Activated naive CD8-positive, alpha-beta T cell treated with anti-CD3 and anti-CD28 coated beads, Interleukin-2, amount 50 U/mL, for 24 hours (primary cell): ENCODE measurements at places on chromosomes 6 and 20.

DNA sequence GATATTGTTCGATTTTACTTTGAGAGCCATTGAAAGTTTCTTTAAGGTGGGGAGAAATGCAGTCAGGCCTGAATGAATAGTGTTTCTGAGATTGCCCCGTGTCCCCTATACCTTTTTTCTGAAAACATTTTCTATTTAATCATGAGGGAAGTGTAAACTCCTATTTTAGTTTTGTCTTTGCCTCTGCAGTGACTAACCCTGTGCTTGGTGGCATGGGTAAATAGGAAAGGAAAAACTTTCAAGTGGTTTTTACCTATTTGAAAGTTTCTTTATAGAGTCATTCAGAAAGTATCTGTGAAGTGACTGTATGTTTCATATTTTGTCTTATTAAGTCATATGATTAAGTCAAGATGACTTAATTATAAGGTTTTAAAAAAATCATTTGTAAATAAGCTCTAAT is 14.5 kb downstream of the SNRNP48 start:
- DNase-seq = no peak

DNA sequence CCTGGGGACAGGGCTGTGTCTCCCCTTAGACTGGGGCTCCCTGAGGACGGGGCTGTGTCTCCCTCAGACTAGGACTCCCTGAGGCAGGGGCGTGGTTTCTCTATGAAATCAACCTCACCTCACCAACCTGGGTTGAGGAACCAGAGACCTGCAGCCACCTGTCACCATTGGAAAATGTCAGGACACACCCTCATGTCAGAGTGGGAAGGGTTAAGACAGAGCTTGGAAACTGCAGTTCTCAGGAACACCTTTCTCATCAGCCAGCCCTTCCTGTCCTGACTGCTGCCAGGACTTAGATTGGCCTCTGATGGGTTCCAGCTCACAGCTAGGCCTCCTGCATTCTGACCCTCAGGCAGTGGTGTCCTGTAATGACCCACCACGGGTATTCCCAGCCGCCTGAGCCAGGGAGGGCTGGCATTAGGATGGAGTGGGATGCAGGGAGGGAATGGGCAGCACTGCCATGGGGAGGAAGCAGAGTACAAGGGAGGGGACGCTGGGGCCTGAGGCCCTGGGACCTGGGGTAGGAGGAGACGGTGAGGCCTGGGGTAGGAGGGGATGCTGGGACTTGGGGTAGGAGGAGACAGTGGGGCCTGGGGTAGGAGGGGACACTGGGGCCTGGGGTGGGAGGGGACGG is 76.3 kb downstream of the MRPL14 start:
- no peak for DNase-seq

DNA sequence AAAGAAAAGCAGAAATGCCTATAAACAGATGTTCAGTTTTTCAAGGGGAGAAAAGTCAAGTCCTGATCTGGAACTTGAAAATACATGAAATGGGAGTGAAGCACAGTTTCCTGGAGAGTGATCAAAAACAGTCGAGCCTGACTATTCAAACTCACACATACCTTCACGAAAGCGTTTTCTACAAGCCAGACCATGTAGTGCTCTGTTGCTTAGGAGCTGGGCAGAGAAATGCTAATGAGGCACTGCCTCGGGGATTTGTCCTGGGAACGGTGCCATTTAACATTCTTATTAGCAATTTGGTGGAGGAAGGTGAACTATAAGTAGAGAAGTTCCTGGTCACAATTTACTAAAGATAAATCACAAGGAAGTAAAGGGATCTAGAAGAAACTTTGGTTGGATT is 5.9 kb downstream of the NHSL1 start:
- no peak for DNase-seq

DNA sequence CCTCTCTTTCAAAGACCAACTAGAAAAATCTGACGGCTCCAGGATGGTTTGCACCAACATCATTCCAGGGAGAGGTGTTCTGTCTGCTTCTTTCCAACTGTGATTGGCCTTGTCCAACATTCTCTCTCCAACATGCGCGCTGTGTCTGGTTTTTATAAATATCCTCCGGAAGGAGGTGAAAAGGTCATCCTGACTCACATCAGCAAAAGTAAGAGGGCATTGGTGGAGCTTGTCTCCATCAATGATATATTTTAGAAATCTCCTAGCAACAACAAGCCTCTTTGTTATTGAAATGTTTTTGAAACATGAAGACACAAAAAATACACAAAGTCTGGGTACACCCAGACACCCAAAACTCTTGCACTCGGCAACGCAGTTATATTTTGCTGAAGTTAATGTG is 475.3 kb upstream of the JARID2 start:
- no peak for DNase-seq

- no peak for DNase-seq
These were observed 94.7 kb upstream of the SLC2A12 start for GRCh38 chr6:134147034-134147533.

- peak; percentile 88 for DNase-seq
These were observed at the start of gene TTK for GRCh38 chr6:80004173-80005072. Gene TTK (plus strand): TSS chr6:80004649. CDS start chr6:80005844, 1,195 bp downstream.

- no peak for DNase-seq
These were observed 13.6 kb downstream of the BAK1 start for GRCh38 chr6:33566182-33567084.

- DNase-seq = no peak
These were observed 107.4 kb downstream of the PERP start for GRCh38 chr6:137999815-138000214.

GRCh38 chr6:23282252-23283021 is 713.1 kb downstream of the HDGFL1 start:
- DNase-seq = no peak

DNA sequence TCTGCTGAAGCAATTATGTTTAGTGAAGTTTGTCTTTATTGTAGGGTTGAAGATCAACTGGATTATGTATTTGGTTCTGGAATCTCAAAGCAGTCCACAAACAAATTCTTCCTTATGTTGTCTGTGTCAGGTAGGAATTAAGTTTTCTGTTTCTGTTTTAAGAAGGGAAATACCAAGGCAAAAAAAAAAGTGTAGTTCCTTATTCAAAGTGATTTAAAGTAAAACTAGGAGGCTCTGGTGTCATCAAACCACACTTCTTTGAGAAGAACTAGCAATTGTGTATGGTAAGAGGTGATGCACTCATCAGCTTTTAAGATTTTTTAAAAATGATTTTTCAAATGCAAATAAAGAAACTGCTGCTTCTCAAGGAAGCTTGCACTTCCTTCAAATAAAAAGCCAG is 1.9 kb downstream of the FAM135A start:
- no peak for DNase-seq

DNA sequence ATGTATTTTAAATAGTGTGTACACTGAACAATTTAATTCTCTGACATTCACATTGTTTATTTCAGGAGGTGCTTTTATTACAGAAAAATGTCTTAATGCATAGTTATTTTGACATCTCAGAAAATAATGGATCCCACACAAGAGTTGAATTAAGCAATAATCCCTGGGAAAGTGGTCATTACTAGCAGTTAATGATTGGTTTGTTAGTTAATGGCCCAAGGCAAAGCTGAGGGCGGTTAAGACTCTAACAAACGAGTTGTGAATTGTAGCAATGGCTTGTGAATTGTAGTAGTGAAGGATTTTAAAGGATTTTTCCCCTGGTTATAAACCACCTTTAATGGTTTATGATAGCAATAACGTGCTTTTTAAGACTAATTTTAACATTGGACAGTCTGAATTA is 1316.0 kb upstream of the GJE1 start:
- no peak for DNase-seq

GRCh38 chr6:67775333-67775732 is 859.7 kb upstream of the ADGRB3 start:
- no peak for DNase-seq

DNA sequence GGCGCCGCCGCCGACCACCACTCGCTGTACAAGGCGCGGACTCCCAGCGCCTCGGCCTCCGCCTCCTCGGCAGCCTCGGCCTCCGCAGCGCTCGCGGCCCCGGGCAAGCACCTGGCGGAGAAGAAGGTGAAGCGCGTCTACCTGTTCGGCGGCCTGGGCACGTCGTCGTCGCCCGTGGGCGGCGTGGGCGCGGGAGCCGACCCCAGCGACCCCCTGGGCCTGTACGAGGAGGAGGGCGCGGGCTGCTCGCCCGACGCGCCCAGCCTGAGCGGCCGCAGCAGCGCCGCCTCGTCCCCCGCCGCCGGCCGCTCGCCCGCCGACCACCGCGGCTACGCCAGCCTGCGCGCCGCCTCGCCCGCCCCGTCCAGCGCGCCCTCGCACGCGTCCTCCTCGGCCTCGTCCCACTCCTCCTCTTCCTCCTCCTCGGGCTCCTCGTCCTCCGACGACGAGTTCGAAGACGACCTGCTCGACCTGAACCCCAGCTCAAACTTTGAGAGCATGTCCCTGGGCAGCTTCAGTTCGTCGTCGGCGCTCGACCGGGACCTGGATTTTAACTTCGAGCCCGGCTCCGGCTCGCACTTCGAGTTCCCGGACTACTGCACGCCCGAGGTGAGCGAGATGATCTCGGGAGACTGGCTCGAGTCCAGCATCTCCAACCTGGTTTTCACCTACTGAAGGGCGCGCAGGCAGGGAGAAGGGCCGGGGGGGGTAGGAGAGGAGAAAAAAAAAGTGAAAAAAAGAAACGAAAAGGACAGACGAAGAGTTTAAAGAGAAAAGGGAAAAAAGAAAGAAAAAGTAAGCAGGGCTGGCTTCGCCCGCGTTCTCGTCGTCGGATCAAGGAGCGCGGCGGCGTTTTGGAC is 2.0 kb downstream of the SOX4 start:
- peak; percentile 23 for DNase-seq

GRCh38 chr6:135423649-135424128 is 73.9 kb downstream of the AHI1 start:
- no peak for DNase-seq

DNA sequence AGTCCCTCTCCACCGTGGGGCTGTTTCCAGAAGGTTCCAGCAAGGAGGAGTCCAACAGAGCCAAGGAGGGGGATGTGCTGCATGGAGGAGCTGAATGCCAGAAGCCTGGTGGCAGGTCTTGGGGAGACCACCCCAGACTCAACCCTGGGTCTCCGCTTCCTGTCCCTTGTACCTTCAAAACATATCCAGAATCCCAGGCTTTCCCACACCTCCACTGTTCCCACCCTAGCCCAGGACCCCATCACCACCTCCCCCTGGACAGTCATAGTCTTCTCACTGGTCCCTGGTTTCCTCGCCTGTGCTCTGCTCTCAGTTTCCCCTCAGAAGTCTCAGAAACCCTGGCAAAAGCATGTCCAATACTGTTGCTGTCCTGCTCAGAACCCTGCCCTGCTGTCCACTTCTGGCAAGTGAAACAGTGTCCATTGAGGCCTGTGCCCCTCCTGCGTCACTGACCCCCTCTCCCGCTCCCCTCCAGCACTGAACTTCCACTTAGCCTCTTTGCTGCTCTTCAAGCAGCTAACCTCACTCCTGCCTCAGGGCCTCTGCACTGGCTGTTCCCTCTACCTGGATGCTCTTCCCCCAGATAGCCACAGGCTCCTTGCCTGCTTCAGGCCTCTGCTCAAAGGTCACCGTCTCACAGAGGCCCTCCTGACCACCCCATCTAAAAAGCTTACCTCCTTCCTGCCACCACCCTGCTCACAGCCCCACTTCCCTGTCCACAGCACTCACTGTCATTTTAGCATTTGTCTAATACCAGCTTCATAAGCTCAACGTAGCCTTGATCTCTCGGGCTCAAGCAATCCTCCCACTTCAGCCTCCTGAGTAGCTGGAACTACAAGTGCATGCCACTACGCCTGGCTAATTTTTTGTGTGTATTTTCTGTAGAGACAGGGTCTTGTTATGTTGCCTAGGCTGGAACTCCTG is 169.2 kb downstream of the GRM4 start:
- DNase-seq = no peak

GRCh38 chr20:17043323-17043722 is 183.5 kb upstream of the PCSK2 start:
- no peak for DNase-seq

DNA sequence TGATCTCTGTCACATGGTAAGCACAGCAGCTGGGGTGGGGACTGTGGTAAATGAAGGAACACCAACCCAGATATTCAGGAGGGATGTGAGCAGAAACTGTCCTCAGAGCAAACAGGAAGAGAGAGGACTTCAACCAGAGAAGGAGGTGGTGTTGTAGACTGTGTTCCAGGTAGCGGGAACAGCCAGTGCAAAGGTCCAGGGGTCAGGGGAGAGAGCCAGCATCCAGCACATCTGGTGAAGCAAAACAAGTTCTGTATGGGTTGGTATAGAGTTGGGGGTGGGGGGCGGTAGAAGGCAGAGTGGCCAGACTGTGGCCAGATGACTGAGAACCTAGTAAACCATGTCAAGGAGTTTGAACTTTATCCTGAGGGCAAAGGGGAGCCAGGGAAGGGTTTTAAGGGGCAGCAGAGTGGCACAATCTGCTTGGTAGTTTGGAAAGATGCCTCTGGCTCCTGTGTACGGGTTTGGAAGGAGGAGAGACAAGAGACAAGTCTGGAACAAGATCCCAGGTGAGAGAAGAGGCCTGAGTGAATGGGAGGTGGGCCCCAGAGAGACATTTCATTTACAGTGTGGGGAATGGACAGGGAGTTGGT is 27.8 kb upstream of the TTPAL start:
- DNase-seq = no peak

GRCh38 chr20:45850926-45851325 is 6.3 kb downstream of the ACOT8 start:
- DNase-seq = no peak

GRCh38 chr6:13924146-13924948 is 405 bp upstream of the RNF182 start:
- DNase-seq = peak; percentile 44

DNA sequence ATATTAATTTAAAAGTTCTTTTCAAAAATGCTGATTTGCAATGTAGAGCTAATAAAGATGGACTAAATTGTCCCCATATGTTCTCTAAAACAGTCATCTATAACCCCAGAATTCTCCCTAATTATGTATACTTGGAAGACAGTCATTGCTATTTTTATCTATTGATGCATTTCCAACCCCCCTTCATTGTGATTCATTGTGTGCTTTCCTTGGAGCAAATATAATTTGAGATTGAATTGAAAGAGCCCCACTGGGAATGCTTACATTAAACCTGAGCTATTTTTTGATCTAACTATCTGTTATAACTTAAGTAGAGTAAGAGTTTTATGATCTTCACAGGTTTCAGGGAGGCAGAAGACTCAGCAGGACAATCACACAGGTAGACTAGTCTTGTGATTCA is 73.7 kb upstream of the PTCHD4 start:
- DNase-seq = no peak

DNA sequence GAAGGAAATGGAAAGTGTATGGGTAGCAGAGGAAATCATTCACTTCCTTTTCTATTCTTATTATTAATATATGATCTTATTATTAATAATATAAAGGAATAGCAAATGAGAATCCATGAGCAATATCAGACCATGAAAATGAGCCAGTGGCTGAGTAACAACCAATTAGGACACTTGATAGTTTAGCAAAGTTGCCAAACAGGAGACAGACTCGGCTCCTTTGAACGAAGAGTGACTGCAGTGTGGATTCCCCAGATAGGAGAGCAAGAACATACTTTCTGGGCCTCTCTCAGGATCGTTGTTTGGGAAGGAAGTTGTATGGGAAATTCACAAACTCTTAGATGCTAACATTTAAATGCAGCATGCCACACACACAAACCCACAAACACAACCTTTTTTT is 222.0 kb downstream of the KHDC1L start:
- no peak for DNase-seq

GRCh38 chr6:38157905-38158304 is 338.4 kb downstream of the ZFAND3 start:
- DNase-seq = no peak

- no peak for DNase-seq
These were observed 386.5 kb upstream of the SULF2 start for GRCh38 chr20:48171626-48172356.

GRCh38 chr6:32522302-32523047 is 7.6 kb downstream of the HLA-DRB5 start:
- DNase-seq = no peak

GRCh38 chr6:9404351-9405146 is 969.2 kb upstream of the SLC35B3 start:
- DNase-seq = no peak

GRCh38 chr6:12348530-12349511 is 58.7 kb downstream of the EDN1 start:
- no peak for DNase-seq
